ENCODE measurements at places on chromosomes 3 and 15.

GRCh38 chr15:59159210-59159609 lies 47.4 kb upstream of the LDHAL6B start:
- no peak for DNase-seq

DNA sequence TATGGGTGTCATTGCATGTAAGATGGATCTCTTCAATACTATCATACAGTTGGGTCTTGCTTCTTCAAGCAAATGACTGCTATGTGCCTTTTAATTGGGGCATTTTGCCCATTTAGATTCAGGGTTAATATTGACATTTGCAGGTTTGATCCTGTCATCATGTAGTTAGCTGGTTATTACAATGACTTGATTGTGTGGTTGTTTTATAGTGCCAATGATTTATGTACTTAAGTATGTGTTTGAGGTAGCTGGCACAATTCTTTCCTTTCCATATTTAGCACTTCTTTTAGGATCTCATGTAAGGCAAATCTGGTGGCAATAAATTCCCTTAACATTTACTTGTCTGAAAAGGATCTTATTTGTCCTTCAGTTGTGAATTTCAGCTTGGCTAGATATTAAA lies 267.5 kb downstream of the VGLL3 start:
- DNase-seq, result no peak

GRCh38 chr3:196883361-196883760 lies 15.6 kb downstream of the SENP5 start:
- DNase-seq, result no peak

- DNase-seq, result peak; percentile 83
Measured at GRCh38 chr3:187165144-187165543, 25.8 kb upstream of the RPL39L start.

GRCh38 chr3:183018421-183019192 lies 38.3 kb upstream of the DCUN1D1 start:
- no peak for DNase-seq

- DNase-seq, result no peak
Measured at GRCh38 chr3:82259994-82260393, 498.5 kb upstream of the GBE1 start.

DNA sequence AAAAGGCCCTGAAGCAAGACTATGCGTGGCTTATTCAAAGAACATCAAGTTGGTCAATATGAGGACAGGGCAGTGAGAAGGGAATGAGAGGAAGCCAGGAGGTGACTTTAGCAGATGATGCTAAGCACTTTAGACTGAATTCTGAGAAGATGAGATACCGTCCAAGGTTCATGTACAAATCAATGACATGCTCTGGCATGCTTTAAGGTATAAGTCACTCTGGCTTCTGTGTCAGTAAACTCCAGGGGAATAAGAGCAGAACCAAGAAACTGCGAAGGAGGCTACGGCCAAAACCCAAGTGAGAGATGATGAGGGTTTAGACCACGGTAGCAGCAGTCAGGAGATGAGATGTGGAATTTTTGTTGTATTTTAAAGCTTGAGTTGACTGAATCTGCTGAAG lies 8.9 kb upstream of the CCDC50 start:
- DNase-seq, result no peak

DNA sequence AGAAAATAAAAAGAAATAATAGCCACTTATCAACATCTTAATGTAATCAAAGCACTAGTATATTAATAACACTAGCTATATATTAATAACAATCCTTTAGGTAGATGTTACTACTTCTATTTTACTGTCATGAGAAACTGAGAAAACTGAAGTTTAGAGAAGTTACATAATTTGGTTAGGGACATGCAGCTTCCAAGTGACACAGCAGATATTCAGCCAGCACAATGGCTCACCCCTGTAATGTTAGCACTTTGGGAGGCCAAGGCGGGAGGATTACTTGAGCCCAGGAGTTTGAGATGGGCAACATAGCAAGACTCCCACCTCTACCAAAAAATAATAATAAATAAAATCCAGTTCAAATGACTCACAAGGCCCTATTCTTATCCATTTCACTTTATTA lies 1.9 kb upstream of the UBR1 start:
- no peak for DNase-seq

GRCh38 chr3:154229217-154229590 lies 95.1 kb downstream of the DHX36 start:
- DNase-seq, result no peak

DNA sequence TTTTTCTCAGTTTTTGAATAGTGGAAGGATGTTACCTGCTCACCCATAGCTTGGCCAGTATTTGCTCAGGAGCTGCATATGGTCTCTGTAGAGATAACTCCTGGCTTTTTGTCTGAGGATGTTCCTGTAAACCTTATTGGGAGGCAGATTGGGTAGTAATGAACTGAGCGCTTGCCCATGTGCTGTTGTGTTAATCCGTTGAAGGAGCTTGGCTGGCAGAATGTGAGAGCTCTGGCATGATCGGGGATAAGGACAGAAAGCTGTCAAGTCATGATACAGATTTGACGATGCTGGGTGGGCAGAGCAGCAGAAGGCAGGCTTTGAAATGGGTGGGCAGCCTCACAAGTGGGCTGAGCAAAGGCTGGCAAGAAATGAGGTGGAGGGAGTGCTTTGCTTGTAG lies 27.4 kb downstream of the SH3GL3 start:
- no peak for DNase-seq

GRCh38 chr15:92624401-92624991 lies 31.1 kb downstream of the FAM174B start:
- no peak for DNase-seq

DNA sequence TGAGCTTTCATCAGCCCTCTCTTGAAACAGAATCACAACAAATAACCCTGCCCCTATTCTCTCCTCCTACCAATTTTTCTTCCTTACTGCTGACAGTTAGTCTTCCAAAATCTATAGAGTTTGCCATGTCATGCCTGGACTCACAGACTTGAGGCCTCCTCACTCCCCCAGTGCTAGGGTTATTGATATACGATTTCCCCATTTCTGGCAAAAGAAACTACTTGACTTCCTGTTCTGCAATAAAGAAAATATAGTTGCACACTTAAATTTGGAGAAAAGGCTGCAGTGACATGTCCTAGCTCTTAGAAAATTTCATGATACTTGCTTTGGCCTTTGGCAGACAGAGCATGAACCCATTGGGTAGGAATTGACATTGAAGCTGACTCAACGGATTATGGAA lies 75.9 kb downstream of the CYP19A1 start:
- DNase-seq, result no peak

DNA sequence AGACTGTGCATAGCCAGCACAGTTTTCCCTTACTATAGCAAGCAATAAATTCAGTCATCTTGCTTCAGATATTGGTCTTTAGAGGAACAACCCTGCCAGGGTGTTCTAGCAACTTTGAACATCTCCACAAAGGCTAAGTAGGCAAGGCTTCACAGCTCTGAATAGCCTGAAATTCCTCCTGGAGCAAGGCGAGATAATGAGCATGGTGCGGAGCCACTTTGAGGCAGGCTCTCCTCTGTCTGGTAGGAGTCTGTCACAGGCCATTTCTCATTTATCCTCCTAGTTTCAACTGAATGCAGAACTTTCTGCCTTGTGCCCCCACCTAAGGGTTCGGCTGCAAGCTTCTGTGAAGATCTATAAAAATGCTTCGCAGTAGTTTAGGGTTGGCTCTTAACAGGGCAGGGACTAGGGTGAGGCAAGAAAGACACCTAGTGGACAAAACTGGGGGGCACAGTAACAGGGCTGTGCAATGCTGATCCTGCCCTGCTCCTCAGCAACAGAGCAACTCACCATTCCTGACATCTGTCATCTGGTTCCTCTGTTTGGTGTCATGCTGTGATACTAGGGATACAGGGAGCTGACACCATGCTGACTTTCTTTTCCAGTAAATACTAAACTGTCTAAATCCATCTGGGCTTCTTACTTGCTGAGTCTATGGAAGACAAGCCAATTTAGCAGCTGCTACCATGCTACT lies 16.6 kb upstream of the EHHADH start:
- DNase-seq, result peak; percentile 67

DNA sequence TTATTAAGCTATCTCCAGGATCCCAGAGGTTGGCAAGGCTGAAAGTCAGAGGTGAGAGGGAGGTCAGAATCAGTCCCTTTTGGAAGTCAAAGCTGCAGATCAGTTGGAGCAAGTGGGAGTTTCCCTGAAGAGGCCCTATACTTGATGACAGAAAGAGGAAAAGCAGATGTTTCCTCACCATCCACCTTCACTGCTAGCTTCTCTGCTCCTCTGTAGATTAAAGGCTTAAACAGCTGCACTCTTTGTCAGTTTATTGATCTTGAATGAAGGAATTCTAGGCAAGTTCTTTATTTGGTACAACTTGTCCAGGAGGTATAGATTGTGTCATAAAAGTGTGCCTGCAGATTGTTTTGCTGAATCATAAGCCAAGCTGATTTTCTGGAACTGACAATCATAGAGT lies 408.2 kb upstream of the TGFBR2 start:
- no peak for DNase-seq

GRCh38 chr15:52540374-52541012 lies 11.8 kb upstream of the MYO5A start:
- DNase-seq, result no peak

GRCh38 chr3:126845920-126846715 lies 136.8 kb upstream of the PLXNA1 start:
- DNase-seq, result no peak

GRCh38 chr3:181940703-181941102 lies 229.0 kb downstream of the SOX2 start:
- DNase-seq, result no peak

- DNase-seq, result no peak
Measured at GRCh38 chr15:89123181-89123525, 34.9 kb downstream of the ABHD2 start.

Measured in iPS-NIHi11 (cell line).